Stimulated activated CD4-positive, alpha-beta T cell treated with anti-CD3 and anti-CD28 coated beads, Interleukin-1b, Interleukin-23, amount 100 ng/mL, for 1 hour (primary cell): ENCODE measurements at places on chromosomes 3 and 15.

DNA sequence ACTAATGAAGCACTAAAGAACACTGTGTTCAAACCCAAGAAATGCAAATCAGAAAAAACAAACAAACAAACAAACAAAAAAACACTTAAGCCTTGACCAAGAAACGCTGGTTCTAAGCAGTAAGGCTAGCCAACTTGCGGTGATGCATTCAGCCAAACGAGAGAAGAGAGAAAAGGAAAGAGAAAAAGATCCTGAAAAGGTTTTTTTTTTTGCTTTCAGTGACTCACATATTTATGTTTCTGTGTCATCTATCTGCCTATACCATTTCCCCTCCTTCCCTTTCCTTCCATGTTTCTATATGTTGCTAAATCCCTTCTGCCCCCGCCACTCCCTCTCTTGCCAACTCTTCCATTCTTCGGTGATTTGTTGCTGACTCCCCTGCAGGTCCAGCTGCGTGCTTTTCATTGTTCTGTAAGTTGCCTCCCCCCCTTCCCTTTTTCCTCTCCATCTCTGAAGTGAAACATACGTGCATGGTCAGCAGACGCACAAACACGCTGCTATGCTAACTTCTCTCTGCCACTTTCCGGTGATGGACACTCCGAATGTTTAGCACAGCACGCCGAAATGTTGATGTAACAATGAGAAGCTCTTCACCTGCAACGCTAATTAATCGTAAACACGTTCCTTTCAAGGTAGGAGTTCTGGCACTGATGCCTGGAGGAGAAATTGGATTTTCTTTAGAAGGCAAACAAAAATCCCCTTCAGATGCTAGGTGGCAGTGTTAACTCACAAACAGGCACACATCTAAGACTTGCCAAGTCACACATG is 154.4 kb downstream of the TUSC7 start:
- DNase-seq: no peak

DNA sequence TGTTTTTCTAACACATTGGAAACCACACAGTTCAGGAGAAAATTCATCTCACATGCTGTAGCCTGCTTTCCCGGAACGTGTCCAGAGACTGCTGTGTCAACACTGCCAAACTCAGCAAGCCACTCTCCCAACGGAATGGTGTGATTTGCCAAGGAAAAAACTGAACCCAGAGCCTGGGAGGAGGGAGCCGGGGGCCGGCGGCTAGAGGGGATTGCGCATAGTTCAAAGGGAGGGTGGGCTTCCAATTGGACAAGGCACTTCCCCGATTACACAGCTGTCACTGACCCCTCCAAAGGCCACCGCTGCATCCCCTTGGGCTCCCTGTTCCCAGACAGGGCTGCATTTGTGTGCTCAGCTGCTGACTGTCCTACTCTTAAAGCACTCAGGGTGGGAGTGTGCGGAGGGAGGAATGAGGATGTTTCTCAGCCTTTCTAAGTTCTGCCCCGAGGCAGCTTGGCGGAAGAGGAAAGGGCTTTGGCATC is 256.2 kb downstream of the ZNF621 start:
- no peak for DNase-seq

DNA sequence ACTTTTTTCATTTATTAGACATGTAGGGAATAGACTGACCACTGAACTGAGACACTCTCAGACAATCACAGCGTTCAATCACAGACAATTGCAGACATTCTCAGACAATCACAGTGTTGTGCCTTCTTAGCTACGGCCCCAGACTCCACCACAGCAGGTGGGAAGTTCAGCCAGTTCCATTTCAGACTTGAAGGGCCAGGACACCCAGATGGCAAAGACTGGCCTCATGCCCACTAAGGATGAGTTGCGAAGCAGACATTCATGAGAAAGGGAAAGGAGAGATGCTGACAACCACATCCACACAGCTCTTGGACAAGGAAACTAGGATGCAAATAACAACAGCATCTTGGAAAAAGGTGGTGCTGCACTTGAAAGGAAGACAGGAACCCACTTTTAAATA is 21.9 kb upstream of the ALDH1L1 start:
- DNase-seq: no peak

GRCh38 chr3:172040981-172041963 is 1.9 kb downstream of the FNDC3B start:
- DNase-seq: no peak

DNA sequence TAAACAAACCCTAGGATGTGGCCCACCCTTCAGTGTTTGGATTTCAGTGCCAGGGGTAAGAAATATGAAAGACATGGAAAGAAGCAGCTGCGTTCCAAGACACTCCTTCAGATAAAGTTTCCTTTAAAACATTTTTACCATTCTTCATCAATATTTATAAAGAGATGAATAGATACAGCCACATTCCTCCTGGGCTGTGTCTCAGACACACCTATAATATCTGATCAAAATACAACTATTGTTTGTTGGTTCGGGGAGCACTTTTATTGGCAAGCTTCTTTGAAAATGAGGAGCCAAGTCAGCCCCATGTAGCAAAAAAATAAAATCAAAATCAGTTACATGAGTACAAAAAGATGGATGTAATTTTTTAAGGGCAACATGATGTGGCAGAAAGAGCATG is 53.2 kb downstream of the RPL22L1 start:
- DNase-seq: no peak

GRCh38 chr3:129836381-129837064 is 57.0 kb downstream of the TMCC1 start:
- no peak for DNase-seq

DNA sequence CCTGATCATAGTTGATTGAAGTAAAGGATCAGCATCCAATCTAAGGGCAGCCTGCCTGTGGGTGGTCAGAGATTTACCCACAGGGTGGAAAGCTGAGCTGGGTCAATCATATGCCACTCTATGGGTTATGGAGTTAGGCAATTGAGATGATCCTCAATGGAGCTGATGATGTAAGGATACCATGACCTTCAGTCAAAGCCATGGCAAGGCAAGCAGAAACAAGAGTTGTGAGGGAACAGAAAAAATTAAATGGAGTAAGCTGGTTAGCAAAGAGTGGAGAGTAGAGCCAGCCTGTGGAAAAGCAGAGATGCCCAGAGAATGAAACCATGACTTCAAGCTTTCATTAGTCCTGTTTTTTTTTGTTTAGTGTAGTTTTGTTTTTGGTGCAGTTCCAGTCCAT is 5.7 kb upstream of the IQGAP1 start:
- DNase-seq: no peak

DNA sequence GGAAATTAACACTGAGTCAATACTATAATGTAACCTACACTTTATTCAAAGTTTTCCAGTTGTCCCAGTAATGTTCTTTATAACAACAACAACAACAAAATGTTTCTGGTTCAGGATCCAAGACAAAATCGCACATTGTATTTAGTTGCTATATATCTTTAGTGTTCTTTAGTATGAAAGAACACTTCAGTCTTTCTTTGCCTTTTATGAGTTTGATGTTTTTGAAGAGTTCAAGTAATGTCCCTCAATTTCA is 7.6 kb upstream of the GRAMD1C start:
- DNase-seq: no peak

DNA sequence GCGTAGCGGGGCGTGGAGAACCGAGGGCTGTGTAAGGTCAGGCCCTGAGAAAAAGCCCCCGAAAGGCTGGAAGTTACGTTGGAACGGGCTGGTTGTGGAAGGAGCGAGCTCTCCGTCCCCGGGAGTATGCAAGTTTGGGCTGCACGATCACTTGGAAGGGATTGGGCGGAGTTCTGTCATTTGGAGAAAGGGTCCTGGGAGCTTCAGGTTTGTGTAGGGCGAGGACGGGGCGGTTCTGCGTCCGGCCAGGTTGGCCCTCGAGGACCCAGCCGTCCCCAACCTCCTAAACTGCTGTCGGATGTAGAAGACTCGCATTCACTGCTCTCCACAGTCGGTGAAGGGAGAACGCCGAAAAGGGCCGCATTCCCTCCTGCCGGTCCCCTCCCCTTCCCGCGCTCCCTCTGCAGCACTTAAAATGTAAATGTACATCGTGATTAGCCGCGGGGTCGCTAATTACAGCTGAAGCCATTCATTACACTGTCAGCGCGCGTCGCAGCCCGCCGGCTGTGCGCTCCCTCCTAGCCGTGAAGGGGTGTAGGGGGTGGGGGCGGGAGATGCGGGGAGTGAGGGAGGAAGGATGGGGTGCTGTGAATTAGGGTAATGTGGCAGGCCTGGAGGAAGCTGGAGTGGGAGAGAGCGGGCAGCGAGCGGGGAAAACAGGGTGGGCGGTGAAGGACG is 2.5 kb upstream of the RPP25 start:
- DNase-seq: no peak

DNA sequence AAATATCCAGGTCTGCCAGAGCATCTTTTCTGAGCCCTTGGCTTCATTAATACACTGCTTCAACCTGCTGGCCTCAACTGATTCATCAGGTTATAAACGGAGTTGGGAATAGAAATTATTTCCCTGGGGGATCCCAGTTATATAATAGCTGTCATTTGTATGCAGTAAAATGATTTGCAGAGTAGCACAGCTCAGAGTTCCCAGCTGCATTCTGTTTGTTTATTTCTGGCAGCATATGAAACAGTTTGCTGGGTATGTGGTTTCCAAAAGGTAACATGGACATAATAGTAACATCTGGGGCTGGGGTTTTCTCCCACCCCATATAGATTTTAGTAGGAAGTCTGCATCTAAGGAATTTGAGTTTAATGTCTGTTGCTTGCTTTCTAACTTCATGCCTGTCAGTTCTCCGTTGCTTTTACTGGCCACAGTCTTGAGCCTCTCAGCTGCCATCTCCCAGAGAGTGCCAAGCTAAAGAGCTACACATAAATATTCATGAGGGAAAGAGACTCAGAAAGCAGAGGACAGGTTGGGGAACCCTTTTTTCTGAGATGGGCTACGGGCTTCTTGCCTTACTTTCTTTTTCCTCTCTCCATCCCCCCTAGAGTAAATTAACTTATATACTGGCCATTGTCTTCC is 124.6 kb downstream of the TMEM108 start:
- no peak for DNase-seq

GRCh38 chr3:42778644-42779043 is 5.6 kb upstream of the CCDC13 start:
- DNase-seq: no peak

DNA sequence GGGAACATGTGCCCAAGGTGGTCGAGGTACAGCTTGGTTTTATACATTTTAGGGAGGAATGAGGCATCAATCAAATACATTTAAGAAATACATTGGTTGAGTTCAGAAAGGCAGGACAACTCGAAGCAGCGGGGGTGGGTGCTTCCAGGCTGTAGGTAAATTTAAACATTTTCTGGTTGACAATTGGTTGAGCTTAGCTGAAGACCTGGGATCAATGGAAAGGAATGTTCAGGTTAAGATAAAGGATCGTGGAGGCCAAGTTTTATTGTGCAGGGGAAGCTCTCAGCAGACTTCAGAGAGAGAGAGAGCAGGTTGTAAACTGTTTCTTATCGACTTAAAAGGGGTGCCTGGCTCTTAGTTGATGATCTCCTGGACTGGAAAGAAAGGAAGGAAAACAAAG is 11.3 kb downstream of the CPN2 start:
- no peak for DNase-seq

DNA sequence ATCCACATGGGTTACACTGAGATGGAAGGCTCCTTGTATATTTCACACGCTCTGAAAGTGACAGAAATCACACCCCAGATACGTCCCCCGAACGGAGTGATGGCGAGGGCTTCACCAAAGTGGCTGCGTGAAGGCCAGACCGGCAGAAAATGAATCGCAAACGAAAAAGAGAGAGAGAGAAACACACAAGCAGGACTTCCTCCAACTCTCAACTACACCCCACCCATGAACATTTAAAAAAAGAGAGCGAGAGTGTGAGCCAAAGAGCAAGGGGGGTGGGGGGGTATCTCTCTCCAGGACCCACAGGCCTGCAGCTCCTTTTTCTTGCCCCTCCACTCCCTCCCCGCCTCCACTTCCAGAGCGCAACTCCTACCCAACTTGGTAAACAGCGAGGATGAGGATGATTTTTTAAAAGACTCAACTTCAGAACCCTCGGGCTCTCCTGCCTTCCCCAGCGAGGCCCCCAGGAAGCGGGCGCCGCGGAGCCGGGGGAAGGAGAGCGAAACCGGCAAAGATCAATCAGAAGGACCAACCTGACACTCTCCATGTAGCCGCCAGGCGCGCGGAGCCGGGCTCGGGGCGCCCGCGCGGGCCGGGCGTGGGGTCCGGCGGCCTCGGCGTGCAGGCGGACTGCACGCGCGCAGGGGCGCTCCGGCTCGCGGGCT is 519.1 kb downstream of the FOXP1 start:
- DNase-seq: peak; percentile 41

DNA sequence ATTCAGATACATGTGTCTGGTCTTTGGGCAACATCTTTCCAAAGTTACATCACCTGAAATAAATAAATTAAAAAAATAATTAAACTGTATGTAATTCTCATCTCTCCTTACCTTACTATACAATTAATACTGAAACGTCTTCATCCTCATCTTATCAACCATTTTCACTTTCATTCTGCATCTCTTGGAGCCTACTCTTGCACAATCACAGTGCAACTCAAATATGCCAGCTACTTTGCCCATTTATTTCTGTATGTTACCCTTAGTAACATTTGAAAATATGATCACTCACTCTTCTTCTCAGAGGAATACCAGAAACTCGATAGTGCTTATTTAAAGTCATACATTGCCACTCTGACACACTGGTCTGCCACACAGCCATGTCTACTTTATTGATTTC is 1357.1 kb upstream of the CADM2 start:
- no peak for DNase-seq

GRCh38 chr3:56894881-56895431 is 93.2 kb upstream of the ARHGEF3 start:
- no peak for DNase-seq

- DNase-seq: no peak
Observed at GRCh38 chr15:67267440-67267839, 12.9 kb downstream of the IQCH start.

GRCh38 chr3:154886437-154886836 is 193.7 kb upstream of the MME start:
- no peak for DNase-seq

- no peak for DNase-seq
Observed at GRCh38 chr3:4351164-4351855, 48.1 kb downstream of the SETMAR start.

DNA sequence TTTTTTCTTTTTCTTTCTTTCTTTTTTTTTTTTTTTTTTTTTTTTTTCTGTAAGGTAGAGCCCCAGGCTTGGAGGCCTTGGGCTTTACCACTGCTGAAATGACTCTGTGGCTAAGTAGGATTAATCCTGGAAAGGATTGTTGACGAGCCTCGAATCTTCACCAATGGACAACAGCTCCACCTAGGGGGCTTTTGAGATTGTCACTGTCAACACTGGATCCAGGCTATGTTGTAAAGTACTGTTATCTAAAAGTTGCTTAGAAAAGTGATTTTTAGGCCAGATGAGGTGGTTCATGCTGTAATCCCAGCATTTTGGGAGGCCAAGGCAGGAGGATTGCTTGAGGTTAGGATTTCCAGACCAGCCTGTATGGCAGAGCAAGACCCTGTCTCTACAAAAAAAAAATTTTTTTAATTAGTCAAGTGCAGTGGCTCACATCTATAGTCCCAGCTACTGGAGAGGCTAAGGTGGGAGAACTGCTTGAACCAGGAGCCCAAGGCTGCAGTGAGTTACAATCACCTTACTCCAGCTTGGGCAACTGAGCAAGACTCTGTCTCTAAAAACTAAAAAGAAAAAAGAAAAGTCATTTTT is 41.6 kb downstream of the KLHL18 start:
- no peak for DNase-seq

GRCh38 chr3:156763931-156764720 is 62.0 kb upstream of the LEKR1 start:
- DNase-seq: no peak

- DNase-seq: no peak
Observed at GRCh38 chr15:27833974-27834373, 265.1 kb downstream of the OCA2 start.
